WTC11 (cell line): ENCODE measurements at places on chromosomes 16 and 17.
A peak's percentile ranks its signal among the peaks of the same experiment; 100 is the strongest.

DNA sequence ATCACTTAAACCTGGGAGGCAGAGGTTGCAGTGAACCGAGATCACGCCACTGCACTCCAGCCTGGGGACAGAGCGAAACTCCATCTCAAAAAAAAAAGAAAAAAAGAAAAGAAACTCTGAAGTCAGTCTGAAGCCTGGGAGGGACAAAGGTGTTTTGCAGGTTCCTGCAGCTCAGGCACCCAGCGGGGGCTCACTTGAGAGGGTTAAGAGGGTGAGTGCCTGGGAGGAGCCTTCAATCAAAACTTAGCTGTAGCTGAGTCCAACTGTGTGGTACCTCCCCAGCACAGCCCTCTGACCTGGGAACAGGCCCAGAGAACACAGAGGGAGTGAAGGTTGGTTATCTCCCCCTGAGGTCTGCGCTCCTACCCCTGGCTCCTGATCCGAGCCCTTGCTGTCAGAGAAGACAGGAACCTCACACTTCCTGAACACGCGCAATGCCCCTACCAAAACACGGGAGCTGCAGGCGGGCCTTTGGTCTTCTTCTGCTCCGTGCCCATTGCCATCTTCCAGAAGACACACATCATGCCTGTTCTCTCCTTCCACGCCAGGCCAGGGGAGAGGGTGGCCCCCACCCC lies 20.4 kb upstream of the ZC3H18 start:
- no peak for DNase-seq

DNA sequence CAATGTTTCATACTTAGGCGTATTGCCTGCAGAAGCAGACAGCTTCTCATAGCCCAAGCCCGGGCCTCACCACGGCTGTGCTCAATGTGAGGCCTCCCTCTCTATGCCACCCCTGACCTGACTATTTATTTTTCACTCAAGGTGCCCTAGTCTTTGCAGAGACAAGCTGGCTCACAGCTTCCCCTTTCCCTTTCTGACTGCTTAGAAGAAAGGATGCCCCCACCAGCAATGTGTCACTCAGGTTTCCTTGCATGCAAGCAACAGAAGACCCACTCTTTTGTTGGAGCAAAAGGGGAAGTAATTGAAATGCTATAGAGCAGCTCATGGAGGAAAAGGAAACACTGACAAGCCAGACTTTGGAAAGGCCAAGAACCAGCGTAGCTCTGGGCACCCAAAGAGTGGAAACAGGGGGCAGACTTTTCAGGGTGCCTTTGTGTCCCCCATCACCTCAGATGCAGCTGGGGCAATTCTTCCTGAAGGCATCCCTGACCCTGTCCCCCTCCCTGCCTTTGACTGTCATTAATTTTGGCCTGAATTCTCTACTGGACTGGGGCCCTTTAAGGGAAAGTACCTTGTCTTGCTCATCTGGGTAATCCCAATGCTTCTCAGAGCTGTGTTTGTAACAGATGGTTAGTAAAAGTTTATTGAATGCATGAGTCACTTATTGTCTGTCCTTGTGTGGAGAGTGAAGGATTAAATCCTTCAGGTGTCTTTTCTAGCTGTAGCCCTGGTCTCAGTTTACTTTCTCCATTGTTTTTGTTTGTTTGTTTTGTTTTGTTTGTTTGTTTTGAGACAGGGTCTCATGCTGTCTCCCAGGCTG lies 17.8 kb downstream of the RGS9 start:
- DNase-seq: no peak

DNA sequence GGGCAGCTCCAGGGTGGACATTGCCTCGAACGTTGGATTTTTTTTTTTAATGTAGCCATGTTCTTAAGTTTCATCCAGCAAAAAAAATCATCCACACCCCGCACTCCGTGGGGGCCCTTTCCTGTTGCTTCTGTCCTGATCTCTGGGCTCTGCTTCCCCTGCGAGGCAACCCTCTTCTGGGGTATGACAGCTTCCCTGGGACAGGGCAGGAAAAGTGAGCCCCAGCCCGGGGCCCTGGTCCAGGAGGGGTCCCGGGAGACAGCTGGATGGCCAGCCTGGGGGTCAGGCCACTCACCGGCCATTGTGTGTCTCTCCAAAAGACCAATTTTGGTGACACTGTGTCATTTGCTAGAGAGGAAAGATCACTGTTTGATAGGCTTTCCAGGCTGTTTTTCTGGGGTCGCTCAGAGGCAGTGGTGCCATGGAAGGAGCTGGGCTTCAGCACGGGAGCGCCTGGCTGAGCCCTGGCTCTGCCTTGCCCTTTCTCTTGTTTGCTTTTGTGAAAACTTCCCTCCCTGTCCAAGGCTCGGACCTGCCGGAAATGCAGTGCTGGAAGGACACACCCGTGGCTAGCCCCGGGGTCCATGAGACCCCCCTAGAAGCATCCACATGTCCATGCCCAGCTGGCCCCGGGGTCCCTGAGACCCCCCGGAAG lies 41.0 kb upstream of the CHMP6 start:
- DNase-seq: peak; percentile 5

DNA sequence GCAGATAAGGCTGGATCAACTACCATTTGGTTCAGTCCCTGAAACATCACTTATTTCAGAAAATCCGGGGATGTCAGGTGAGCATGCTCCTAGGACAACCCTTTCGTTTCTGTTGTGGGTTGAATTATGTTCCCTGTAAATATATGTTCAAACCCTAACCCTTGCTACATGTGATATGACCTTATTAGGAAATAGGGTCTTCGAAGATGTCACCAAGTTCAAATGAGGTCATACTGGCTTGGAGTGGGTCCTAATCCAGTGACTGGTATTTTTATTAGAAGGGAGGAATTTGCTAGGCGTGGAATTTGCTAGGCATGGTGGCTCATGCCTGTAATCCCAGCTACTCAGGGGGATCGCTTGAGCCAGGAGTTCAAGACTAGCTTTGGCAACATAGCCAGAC lies 21.3 kb downstream of the SNX20 start:
- no peak for DNase-seq

DNA sequence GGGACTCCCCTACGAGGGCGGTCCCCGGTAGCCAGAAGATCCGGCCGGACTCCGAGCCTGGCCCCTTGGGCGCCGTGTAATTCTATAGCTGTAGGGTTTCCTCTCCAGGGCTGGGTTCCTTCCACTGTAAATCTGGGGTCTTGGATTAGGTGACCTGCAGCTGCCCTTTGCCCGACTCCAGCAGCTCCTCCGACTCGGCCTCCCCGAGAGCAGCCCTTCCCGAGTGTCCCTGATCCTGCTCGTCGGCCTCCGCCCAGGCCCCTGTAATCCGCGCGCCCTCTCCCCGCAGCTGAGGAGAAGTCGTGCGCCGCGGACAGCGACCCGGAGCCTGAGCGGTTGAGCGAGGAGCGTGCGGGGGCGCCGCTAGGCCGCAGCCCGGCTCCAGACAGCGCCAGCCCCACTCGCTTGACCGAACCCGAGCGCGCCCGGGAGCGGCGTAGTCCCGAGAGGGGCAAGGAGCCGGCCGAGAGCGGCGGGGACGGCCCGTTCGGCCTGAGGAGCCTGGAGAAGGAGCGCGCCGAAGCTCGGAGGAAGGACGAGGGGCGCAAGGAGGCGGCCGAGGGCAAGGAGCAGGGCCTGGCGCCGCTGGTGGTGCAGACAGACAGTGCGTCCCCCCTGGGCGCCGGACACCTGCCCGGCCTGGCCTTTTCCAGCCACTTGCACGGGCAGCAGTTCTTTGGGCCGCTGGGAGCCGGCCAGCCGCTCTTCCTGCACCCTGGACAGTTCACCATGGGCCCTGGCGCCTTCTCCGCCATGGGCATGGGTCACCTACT lies 5.5 kb downstream of the TBX2 start:
- peak; percentile 50 for DNase-seq

DNA sequence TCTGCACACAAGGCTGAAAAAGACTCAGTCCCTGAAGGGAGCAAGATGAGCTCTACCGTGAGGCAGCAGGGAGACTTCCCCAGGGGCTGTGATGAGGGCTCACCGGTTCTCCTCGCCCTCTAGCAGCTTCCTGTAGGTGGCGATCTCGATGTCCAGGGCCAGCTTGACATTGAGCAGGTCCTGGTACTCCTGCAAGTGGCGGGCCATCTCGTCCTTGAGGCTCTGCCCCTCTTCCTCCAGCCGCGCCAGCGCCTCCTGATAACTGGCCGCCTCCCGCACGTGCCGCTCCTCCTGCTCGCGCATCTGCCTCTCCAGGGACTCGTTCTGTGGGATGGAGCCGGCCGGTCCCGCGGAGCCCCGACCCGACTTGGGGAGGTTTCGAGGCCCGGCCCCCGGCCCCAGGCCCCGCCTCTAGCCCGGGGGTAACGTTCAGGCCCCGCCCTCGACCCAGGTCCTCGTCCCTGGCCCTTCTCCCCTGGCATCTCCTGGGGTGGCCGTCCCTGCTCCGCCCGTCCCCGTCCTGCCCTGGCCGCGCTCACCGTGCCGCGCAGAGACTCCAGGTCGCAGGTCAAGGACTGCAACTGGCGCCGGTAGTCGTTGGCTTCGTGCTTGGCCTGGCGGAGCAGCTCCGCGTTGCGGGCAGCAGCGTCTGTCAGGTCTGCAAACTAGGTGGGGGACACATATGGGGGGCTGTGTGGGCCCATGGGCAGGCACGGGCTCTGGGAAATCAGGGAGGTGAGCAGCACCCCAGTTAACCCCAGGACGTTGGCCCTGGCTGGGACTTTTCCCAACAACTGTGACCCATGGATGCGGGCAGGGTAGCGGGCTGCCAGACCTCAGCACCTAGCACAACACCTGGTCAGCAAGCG lies 3.9 kb downstream of the GFAP start:
- DNase-seq: peak; percentile 83

DNA sequence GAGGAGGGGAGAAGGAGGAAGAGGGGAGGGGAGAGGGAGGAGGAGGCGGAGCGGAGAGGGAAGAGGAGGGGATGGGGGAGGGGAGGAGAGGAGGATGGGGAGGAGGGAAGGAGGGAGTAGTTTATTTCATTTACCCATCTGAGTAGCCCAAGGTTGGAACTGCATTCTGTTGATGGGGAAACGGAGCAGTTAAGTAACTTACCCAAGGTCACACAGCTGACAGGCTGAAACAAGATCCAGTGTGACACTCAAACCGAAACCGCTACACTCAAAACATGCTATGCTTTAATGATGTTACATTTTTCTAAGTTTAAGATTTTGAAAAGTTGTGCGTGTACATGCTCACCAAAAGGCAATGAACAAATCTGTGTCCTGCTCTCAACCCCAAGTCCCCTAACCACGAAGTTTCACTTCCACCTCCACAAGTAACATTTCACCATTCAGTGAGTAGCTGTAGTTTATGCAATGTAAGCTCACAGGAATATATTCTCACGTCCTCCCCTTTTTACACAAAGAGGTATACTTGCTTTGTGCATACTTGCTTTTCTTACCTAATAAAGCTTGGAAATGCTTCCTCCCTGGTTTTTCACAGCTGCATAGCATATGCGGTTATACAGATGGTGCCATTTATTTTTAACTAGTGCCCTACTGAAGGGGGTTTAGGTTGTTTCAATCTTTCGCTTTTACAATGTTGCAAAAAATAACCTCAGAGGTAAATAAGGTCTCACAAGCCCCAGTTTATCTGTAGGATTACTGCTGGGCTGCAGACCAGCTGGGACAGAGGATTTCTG lies 275.3 kb downstream of the PARN start:
- no peak for DNase-seq

- peak; percentile 89 for DNase-seq
Observed at GRCh38 chr17:29219378-29220047, 27.1 kb upstream of the CRYBA1 start.

DNA sequence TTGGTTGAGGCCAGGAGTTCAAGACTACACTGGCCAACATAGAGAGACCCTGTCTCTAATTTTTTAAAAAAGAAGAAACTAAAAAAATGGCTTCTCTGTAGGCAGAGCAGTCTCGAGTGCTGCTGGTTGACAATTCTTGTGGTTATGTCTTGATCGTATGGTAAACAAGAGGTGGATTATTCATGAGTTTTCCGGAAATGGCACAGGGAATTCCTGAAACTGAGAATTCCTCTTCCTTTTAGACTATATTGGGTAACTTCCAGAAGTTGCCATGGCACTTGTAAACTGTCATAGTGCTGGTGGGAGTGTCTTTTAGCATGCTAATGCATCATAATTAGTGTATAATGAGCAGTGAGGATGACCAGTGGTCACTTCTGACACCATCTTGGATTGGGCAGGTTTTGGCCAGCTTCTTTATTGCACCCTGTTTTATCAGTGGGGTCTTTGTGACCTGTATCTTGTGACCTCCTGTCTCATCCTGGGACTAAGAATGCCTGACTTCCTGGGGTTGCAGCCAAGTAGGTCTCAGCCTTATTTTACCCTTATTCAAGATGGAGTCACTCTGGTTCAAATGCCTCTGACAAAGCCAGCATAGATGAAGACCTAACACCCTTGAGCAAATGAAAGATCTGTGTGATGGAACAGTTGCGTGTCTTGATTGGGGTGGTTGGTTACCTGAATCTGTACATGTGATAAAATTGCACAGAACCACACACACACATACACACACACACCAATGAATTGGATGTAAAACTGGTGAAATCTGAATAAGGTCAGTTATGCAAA lies 30.2 kb downstream of the BMERB1 start:
- DNase-seq: no peak

DNA sequence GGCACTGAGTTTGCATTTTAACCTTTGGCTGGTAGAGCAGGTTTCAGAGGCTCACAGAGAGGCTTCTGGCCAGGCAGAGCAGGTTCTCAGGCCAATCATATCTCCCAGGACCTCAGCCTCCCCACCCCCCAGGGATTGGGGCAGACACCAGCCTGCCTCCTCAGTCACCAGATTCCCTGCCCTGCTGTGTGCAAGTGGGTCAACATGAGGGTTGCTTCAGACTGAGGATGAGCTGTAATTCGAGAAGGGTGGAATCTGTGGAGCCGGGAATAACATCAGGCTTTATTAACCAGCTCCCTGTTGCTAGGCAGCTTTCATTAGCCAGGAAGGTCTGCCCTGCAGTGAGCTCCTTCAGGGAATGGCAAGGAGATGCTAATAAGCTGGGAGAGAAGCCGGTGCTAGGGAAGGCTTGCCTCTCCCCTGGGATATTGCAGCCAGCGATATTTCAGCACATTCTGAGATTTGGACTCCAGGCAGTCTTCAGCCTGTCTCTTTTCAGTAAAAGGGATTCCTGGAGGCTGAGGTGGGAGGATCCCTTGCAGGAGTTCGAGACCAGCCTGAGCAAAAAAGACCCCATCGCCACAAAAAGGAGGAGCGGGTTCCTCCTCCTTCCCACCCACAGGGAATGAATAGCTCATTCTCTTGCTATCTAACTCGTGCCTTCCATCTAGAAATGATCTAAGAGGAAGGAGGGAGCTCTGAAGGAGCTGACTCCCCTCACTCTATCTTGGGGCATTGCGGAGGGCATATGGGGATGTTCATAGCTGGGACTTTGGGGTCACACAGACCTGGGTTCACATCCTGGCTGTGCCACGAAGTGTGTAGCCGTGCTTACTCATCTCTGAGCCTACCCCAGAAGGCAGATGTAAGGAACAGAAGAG lies 10.7 kb downstream of the SGSM2 start:
- DNase-seq: peak; percentile 83

- DNase-seq: no peak
Observed at GRCh38 chr16:23414731-23415130, 38.3 kb downstream of the COG7 start.

DNA sequence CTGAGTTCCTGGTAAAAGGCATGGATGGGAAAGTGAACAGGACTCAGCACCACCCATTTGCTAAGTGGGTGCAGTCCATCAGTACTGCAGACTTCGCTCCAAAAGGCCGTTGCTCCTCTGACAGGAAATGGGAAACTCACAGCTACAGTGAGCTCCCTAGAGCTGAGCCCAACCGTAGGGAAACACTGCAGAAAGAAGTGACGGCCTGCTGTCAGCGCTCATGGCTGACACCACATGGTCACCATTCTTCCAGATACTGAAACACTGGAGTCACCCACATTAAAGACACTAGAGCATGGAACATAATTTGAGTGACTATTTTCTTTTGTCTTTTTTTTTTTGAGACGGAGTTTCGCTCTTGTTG lies 31.9 kb downstream of the UBE2O start:
- DNase-seq: no peak
